BE2C (cell line): ENCODE measurements at places on chromosomes 13 and 19.
A peak's percentile ranks its signal among the peaks of the same experiment; 100 is the strongest.

DNA sequence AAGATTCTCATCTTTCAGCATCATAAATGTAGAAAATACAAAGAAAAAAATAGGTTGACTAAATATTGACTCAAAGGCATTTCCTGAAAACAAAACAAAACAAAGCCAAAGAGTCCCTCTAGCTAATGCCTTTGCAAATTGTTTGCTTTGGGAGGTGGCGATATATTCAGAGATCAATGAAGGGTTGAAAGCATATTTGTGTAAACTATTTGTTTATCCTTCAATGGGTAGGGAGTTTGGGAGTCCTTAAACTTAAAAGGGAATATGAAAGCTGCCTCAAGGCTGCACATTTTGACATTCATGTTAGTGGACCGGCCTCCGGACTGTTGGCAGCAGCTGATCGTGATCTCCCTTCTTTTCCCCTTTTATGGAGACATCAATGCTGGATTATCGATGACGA is 257.5 kb downstream of the ITGBL1 start:
- no peak for DNase-seq

DNA sequence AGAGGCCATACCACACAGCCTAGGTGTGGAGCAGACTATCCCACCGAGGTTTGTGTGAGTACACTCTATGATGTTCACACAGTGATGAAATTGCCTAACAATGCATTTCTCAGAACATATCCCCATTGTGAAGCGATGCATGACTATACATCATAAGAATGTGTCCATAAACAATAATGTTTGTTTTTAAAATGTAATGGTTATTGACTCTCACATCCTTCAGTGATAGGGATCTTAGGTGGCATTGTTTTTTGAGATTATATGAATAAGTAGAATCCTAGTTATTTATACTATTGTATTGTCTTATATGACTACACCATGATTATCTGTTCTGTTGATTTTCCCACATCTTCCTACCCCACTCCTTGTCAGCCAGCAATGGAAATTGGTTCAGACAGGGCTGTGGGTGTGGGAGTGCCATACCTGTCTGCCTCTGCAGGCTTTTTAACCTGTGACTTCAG is 13.6 kb downstream of the CCNA1 start:
- DNase-seq, result no peak

- DNase-seq, result no peak
Measured at GRCh38 chr13:19117913-19118739, 63.5 kb downstream of the TUBA3C start.

DNA sequence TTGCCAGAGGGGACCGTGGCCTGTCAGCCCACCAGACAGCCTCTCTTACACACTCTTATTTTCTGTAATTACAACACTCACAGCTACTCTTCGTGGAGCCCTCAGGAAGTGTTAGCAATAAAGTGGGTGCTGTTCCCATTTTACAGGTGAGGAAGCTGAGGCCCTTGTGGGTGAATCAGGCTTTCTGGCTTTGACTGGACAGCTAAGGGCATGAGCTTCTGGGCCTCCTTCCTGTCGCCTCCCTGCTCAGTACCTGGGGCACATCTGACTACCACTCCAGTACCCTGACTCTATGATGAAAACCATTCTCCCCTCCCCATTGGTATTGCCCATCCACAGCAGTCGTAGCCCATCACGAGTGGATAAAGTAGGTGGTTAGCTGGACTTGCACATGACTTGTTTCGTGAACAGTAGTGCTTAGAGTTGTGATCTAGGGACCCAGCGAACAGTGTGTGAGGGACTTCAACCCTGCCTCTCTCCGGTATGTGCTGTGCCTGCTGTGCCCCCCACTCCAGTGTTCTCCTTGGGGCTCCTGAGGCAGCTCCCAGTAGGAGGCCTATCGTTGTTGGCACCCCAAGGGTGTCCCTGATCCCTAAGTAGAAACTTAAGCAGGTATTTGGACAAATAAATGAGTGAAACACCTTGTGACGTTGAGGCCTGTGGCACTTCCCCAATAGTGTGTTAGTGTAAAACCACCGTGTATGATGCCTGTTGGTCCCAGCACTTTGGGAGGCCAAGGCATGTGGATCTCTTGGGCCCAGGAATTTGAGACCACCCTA is 38.6 kb downstream of the GATAD2A start:
- DNase-seq, result no peak

DNA sequence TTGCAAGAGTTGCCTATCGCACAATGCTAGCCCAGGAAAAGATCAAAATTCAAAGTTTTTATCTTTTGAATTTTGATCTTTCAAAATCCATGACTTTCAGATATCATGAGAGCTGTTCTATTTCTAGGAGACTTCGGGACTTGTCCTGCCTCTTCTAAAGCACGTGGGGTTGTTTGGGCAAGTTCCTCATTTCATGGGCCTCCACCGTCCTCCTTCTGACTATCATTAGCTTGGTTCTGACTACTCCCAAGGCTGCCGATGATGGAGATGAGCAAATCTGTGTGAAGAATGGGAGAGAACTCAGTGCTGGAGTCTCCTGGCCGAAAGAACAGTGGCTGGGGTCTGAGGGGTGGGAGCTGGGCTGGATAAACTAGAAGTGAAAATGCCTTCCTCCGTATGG is 86.5 kb downstream of the COL4A1 start:
- no peak for DNase-seq

GRCh38 chr19:28971049-28971448 is 241.9 kb downstream of the UQCRFS1 start:
- DNase-seq, result no peak

DNA sequence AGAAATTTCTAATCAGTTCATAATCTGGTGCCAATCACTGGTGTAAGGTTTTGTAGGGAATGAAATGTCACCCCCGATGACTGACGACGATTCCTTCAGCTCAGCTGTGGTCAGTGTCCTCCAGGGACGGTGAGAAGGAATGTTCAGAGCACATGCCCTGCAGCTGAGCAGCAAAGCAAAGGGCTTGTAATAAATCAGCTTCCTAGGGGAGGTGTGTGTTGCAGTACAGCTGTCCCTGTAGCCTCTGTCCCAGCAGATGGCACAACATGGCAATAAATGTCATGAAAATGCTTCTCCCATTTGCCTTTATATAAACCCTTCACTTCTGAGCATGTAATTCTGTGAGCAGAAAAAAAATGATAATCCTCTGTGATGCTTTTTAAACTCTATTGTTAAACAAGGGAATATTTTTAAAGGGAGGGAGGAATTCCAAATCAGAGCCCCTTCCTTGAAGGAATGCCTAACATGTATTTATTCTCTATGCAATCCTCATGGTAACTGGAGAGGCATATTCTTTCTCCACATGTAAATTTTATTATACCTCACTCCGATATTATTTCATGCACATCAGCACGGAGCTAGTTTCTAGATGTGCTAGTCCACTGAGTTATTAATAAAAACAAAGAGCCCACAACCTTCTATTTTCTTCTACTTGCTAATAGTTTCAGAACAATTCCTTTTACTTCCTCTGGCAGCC is 102.5 kb downstream of the FAM216B start:
- peak; percentile 67 for DNase-seq
